Hepatocyte (in vitro differentiated cells): ENCODE measurements at places on chromosomes 16 and 17. TPM values are rescaled to one million over a fixed set of nuclear protein-coding genes. Genes with fewer than 3 reads are reported as not detected.
A peak's percentile ranks its signal among the peaks of the same experiment; 100 is the strongest.

- H3K4me3 ChIP-seq = no peak overlapping the region
- H3K27me3 ChIP-seq = no peaks in the 10 kb centered on the region
- H3K4me1 ChIP-seq = peaks cover 85% of the 10 kb centered on the region
- no peak for DNase-seq
- H3K27ac ChIP-seq = peak overlapping the region; percentile 33
Measured at GRCh38 chr17:38877130-38877851, 7.4 kb downstream of the LASP1 start.

GRCh38 chr16:17431968-17432625, 38.7 kb downstream of the XYLT1 start:
- no peaks in the 10 kb centered on the region for H3K4me1 ChIP-seq
- H3K27me3 ChIP-seq = no peaks in the 10 kb centered on the region
- H3K36me3 ChIP-seq = no peaks in the 10 kb centered on the region

- no peak overlapping the region for H3K27ac ChIP-seq
- H3K27me3 ChIP-seq = no peaks in the 10 kb centered on the region
- no peaks in the 10 kb centered on the region for H3K36me3 ChIP-seq
- no peaks in the 10 kb centered on the region for H3K4me1 ChIP-seq
Measured at GRCh38 chr17:49399995-49400394, 14.7 kb downstream of the PHB1 start.

DNA sequence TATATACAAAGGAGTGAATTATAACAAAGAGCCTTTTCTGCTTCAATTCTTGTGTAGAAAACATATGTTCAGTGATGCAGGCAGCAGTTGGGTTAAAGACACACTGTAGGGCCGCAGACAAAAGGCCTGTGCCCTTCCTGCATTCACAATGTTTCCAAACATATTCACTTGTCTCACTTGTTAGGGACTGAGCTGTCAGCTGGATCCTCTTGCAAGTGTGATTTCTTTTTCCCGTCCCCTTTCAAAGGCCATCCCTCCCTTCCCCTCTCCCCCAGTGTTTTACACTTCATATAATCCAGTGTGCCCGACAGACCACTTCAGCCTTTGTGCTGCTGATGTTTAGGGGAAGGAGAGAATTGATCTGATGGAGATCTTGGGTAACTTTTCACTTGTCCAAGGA, 217.0 kb downstream of the FTO start:
- no peak overlapping the region for H3K4me3 ChIP-seq
- no peak for DNase-seq
- H3K27ac ChIP-seq = no peak overlapping the region
- no peaks in the 10 kb centered on the region for H3K27me3 ChIP-seq
- H3K4me1 ChIP-seq = peaks cover 31% of the 10 kb centered on the region

DNA sequence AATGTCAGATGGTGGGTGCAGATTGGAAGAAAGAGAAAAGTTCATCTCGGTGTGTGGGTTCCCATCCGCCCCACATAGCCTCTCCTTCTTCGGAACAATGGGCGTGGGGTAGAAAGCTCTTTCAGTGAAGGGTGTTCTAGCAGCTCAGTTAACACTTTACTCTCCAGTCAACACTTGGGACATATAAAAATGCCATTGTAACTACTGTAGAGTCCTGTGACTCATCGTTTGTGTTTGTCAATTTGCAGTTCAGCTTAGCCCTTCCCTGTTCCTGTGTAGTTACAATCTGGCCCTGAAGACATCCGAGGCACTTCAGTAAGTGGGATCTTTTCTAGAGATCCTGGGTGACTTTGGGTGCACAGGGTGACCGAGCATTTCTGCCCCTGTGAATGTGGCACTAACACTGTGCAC, 11.5 kb upstream of the CLEC18C start:
- peaks cover 7% of the 10 kb centered on the region for H3K4me1 ChIP-seq
- DNase-seq = peak; percentile 69

Gene NPIPB9
- 3.0 and 3.2 TPM in 2 replicates for total RNA-seq

Gene DNASE1L2
- 0.23 and 0.64 TPM in 2 replicates for total RNA-seq

Gene IKZF3
- total RNA-seq = under 0.01 TPM in 1 of 2 replicates, not detected in the other

Gene NOD2
- 0.12 and 0.13 TPM in 2 replicates for total RNA-seq

Gene DUXB
- not detected in 2 replicates for total RNA-seq

Gene NOS2
- total RNA-seq = 6.7 TPM in 2 replicates
